ENCODE measurements at places on chromosomes 5 and 9. TPM values are rescaled to one million over a fixed set of nuclear protein-coding genes. Genes with fewer than 3 reads are reported as not detected.

DNA sequence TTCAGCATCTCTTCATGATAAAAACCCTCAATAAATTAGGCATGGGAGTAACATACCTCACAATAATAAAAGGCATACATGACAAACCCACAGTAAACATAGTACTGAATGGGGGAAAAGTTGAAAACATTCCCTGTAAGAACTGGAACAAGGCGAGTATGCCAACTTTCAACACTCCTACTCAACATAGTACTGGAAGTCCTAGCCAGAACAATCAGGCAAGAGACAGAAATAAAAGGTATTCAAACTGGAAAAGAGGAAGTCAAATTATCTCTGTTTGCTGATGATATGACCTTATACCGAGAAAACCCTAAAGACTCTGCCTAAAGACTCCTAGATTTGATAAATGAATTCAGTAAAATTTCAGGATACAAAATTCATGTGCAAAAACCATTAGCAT is 167.6 kb downstream of the TMEM38B start:
- DNase-seq = no peak

DNA sequence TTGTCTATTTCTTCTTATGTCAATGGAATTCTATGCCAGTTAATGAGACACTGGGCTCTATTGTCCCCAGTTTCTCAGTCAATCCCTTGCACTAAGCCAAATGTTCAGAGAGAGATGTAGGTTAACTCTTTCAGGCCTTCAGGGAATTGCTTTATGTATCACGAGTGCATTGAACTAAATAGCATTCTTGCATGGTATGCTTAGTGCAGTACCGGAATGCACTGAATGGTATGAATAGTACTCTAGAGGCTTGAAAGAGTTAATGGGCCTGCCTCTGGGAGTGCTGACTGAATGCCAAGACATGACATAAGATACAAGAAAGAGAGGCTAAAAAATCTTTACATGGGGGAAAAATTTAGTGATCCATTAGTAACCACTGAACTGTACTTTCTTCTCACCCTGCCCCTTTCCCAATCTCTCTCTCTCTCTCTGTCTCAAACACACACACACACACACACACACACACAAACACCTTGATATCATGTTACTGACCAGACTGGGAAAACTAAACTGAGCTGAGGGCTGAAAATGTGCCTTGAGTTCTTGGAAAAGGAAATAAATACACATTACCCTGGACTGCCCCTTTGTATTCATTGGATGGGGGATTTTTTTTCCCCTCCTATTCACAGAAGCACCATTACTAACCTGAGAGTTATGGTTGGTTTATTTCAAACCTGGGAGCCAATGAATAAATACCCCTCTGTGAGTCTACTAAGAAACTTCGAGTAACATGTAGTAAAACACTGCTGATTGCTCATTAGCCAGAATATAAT is 35.4 kb upstream of the TMC1 start:
- DNase-seq = no peak

DNA sequence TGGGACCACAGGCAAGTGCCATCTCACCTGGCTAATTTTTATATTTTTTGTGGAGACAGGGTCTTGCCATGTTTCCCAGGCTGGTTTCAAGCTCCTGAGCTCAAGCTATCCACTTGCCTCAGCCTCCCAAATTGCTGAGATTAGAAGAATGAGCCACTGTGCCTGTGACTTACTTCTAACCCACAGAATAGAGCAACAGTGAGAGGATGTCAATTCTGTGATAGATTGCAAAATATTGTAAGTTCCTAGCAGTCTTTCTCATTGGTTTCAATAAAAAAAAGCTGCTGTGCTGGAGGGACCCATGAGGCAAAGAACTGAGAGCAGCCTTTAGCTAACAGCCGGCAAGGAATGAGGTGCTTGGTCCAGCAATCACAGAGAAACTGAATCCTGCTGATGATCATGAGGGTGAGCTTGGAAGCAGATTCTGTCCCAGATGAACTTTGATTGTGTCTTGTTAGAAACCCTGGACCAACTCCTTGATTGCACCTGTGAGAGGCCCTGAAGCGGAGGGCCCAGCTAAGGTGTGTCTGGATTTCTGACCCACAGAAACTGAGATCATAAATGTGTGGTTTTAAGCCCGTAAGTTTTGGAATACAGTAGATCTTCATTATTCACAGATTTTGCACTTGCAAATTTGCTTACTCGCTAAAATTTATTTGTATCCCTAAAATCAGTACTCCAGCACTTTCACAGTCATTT is 149.7 kb downstream of the GCNT1 start:
- DNase-seq = no peak

DNA sequence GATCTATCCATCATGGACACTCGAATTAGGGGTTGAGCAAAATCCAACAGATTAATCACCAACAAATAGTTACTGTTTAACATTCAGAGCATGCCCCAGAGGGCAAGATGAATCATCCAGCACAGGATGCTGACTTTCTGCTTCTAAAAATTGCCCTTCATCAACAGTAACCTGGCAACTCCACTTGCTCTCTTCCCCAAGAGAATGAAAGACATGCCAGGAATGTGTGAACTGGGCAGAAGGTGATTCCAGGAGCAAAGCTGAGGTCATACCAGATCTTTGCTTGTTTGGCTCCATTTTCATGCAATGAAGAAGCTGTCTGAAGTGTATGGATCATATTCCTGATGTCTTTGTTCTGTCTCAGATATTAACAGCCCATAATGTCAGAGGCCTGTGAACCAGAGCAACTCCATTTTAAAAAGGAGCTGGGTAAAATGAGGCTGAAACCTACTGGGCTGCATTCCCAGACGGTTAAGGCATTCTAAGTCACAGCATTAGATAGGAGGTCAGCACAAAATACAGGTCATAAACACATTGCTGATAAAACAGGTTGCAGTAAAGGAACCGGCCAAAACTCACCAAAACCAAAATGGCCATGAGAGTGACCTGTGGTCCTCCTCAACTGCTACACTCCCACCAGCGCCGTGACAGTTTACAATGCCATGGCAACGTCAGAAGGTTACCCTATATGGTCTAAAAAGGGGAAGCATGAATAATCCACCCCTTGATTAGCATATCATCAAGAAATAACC is 2.5 kb upstream of the ZNF367 start:
- no peak for DNase-seq

- no peak for DNase-seq
Measured at GRCh38 chr9:79766091-79766490, 194.3 kb downstream of the TLE4 start.

DNA sequence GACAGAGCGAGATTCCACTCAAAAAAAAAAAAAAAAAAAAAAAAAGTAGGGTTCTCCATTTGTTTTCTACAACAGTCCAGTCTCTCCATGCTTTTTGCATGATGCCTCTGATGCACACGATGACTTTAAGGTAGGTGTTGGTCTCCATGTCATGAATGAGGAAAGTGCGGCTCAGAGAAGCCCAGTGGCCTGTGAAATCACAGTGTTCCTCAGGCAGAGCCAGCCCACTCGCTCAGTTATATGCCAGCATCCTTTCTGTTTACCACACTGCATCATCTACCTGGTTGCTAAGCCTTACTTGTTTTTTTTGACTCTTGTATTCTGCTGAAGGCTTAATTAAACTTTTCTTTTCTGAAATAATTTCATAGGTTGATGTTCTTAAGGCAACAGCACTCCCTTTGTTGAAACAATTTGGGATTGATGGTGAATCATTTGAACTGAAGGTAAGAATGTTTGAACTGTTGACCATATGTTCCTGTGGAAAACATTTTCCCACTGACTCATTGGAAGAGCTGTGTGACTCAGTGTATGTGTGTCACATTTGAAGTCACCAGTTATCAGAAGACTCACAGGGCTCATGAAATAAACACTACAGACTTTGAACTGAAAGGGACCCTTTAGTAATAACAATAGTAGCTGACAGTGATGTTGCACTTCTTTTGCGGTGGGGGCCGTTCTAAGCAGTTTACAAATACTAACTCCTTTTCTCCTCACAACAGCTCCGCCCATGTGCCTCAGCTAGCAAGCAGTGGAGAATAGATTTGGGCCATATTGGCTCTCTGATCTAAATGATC is 40.2 kb downstream of the RCL1 start:
- no peak for DNase-seq

DNA sequence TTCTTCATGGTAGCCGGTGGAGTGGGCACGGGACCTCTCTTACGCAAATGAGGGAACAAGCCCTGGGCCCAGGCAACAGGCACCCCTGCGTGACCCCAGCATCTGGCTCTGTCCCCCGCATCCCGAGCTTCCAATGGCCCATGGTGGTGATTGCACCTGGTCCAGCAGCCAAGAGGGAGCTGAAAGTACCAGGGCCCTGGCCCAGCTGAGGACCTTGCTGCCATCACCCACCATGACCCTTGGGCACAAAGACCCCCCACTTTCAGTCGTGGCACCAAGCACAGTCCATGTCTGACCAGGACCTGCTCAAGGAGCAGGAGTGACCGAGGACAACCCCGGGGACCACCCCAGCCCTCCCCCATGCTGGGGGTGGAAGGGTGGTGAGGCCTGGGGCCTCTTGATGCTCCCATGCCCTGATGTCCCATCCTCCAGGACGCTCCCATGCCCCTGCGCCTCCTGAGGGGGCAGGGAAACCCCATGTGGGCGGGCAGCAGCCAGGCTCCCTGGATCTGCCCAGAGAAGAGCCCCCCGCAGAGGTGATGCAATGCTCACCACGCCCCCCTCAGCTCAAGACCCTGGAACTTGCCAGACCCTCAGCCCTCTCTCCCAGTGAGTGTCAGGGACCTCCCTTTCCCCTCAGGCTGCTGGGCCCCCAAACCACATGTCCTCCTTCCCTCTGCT is 123.9 kb downstream of the ADAMTS2 start:
- DNase-seq = no peak

- no peak for DNase-seq
Measured at GRCh38 chr5:52740007-52740406, 47.7 kb upstream of the ITGA1 start.

The SLC6A19 gene
- total RNA-seq = 0.37 TPM

The C9orf152 gene
- 1.0 TPM for total RNA-seq

The LRRC26 gene
- total RNA-seq = 0.52 TPM

The PHF24 gene
- total RNA-seq = 0.06 TPM

The C5orf58 gene
- total RNA-seq = not detected

All from pancreas (tissue), 10 donors.